Thyroid gland (tissue), 4 donors: ENCODE measurements at places on chromosomes 2 and 18.

DNA sequence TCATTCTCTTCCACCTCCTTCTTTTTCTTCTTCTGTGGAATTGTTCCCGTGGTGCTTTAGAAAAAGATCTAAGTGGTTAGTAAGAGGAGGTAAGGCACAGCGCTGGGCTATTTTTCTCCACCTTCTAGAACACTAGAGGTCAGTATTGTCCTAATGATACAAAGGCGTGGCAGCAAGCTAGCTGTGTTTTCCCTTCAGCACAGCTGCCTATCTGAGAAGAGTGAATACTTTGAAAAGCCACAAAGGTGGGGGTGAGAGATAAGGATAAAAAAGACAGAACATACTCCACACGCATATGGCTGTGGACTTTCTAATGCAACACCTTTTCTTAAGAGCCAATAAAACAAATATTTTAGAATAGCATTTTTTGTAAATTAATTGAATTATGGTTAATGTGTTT, 2.1 kb downstream of the CNTNAP5 start:
- DNase-seq: peak; percentile 3

- no peak for DNase-seq
Observed at GRCh38 chr2:126482582-126483464, 173.1 kb upstream of the GYPC start.

- peak; percentile 38 for DNase-seq
Observed at GRCh38 chr2:217980036-217980435, 22.8 kb downstream of the TNS1 start.

DNA sequence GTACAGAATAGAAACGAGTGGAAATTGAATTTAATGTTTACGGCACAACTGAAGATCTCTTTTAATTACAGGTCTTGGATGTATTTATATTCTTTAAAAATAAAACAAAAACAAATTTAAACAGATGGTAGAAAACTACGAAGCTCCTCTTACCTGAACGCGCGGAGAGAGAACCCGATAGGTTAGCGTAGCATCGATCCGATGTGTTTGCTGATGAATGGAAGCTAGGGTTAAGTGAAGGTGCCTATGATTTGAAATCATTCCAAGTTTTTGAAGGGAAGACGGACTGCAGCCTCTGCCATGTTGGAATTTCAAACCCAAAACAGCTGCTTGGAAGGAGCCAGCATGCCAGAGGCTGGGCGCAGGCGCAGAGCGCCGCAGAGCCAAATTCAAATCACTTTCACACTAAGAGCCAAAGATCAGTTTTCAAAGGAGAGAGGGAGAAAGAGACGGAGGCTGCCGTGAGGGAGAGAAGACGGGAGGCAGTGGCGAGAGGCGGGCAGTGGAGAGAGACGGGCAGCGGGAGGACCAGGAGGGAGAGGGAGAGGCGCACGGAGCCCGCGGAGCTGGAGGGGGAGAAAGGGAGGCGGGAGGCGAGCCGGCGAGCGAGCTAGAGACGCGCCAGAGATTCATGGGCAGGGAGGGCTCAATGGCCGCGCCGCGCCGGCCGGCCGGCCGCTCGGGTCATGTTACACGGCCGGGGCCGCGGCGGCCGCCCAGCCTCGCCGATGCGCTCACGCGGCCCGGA, at the start of gene FIGN:
TSS of gene FIGN (minus strand) at position 324 of the 748 bp plus-strand sequence. CDS start 1,081 bp downstream, outside the sequence.
- DNase-seq: peak; percentile 80

DNA sequence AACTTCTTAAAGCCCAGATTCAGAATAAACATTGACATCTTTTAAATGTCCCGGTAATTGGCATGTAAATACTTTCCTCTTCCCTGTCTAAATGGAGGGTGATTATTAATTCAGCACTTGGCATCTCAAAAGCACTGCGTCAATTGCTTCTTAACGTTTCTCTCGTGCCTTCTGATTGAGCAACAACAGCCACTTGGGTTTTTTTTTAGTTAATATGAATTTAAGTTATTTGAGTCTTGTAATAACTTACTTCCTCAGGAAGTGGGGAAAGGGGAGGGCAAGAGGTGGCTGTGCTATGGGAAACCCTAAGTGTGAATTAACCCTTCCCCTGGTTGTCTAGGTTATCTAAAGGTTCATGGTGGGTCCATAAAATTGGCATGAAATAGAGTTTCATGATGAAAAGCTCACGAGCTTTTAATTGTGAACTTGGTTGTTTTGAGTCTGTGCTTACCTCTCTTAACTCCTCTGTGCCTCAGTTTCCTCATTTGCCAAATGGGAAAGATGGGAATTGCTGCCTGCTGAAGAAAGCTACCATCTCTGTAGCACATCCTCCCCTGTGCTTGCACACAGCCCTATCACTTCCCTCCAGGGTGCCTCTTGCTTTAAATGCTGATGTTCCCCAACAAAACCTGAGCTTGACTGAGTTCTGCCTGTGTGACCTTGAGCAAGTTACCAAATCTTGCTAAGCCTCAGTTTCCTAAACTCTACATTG, 126.3 kb upstream of the BCL2L11 start:
- peak; percentile 4 for DNase-seq

GRCh38 chr18:27094621-27095020, 90.5 kb downstream of the CHST9 start:
- no peak for DNase-seq
